ENCODE measurements at places on chromosomes 4 and X. TPM values are rescaled to one million over a fixed set of nuclear protein-coding genes. Genes with fewer than 3 reads are reported as not detected.

Gene TCP11X2
- not detected for total RNA-seq

Gene TEX13D
- total RNA-seq, result not detected

Gene HDX
- 4.5 TPM for total RNA-seq

Gene FRG2
- not detected for total RNA-seq

Gene COX18
- 13.2 TPM for total RNA-seq

Gene FGF2
- 11.1 TPM for total RNA-seq

Measured in upper lobe of right lung (tissue), 1 donor.